Stimulated activated CD4-positive, alpha-beta T cell treated with anti-CD3 and anti-CD28 coated beads, Interleukin-12 subunit alpha, Interleukin-12 subunit beta, amount 100 ng/mL, for 4 hours (primary cell): ENCODE measurements at places on chromosomes 5 and 9.

DNA sequence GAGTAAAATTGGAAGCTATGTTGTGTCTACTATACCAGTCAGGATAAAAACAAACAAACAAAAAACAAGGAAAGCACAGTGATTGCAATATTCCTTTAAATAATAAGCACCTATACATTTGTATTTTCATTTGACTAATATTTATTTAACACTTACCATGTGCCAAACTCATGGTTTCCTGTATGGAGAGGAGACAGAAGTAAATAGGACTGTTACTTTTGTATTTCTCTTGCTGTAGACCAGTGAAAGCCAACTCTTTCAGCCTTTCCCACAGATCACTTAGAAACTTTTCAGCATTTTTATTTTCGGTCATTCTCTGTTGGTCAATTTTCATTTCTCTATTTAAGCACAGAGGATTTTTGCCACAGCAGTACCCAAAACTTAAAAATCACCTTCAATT is 4.5 kb downstream of the CMYA5 start:
- DNase-seq = no peak

GRCh38 chr5:43078956-43079355 is 38.8 kb upstream of the ANXA2R start:
- DNase-seq = no peak

DNA sequence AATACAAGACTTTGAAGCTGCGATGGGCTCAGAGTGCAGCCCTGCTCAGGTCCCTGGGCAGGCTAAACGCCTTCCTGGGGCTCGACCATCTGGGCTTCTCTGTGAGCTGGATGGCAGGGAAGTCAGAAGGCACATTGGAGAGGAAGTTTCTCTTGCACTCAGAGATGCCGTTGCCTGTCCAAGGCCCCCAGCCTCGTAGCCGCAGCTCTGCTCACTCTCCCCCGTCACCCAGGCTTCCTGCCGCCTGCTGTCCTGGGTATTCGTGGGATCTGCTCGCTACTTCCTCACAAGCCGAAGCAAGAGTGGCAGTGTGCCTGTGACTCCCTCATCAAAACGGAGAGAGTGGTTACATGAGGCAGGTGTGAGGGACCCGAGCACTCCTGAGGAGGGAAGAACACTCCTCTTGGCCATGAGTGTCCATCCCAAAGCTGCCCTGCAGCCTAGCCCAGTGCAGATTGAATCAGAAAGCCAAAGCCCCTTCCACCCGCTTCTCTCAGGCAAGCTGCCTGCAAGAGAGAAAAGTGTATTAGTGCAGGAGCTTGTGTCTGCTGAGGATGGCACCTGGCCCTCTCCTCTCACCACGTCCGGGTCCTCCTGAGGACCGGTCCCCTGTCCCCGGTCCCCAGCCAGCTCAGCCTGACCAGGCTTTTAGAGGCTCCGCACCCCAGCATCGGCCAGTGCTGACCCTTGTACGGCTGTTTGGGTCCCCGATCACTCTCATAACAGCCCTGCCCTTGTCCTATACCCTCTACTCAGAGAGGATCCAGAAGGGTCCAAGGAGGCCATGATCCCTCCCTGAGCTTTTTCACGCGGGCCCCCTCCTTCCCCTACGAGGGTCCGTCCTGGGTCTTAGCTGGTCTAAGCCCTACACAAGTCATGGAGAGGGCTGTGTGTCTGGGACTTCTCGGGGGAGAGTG is 7.3 kb downstream of the FCN2 start:
- DNase-seq = no peak

DNA sequence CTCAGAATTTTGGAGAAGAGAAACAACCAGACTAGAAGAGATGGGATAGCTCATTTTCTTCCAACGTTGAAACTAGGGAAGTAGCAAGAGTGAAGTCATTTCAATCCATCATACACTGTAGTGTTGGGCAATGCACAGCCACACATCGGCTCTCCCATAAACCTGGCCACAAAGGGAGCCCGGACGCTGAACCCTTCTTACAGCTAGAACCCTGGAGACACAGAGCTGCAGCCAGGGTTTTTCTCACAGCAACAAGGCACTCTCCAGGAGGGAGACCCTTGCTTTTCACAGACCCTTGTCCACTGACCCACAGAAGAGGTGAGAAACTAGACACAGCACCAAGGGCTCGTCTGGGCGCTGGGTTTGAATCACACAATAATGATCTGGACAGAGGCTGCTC is 101.4 kb upstream of the FSTL4 start:
- no peak for DNase-seq

DNA sequence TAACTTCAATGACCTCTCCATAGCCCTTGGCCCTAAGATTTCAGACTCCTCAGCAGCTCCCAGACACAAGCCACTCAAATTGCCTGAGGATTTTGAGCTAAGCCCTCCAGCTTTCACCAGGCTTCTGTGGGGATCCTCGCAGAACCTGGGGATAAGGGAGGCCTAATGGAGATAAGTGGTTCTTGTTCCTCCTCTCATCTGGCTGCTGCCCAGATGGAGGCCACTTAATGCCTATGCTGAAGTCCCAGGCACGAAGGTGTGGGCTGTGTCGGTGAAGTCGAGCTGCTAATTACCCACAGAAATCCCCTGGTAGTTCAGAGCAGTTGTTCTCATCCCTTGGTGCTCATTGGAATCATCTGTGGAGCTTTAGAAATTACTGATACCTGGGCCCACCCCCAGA is 10.3 kb upstream of the FAT2 start:
- no peak for DNase-seq

- DNase-seq = no peak
Measured at GRCh38 chr5:170161069-170161468, 55.4 kb downstream of the FOXI1 start.

DNA sequence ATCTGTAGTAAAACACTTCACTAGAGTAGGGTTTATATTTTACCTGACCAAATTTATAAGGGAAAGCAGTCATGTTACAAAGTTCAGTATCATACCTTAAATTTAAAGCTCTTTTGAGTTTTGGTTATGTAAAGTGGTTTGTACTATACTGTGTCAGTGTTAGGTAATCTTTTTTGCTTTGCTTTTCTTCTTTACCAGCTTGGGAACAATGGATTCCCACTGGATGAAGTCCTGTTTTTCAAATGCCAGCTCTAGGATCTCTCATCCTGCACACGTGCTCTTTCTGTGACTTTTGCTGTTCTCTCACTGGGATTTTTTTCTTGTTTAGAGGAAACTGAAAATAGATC is 15.9 kb downstream of the CYSTM1 start:
- no peak for DNase-seq

- no peak for DNase-seq
Measured at GRCh38 chr5:43627028-43627427, 24.0 kb downstream of the NNT start.

- no peak for DNase-seq
Measured at GRCh38 chr5:133075572-133076536, 24.0 kb downstream of the HSPA4 start.

- no peak for DNase-seq
Measured at GRCh38 chr5:92980491-92980890, 600.5 kb downstream of the NR2F1-AS1 start.

GRCh38 chr9:82922686-82923085 is 140.3 kb downstream of the RASEF start:
- DNase-seq = no peak

GRCh38 chr9:36163049-36163785 is 6.0 kb upstream of the CCIN start:
- no peak for DNase-seq

GRCh38 chr5:172455511-172456061 is 1.3 kb upstream of the SH3PXD2B start:
- no peak for DNase-seq

DNA sequence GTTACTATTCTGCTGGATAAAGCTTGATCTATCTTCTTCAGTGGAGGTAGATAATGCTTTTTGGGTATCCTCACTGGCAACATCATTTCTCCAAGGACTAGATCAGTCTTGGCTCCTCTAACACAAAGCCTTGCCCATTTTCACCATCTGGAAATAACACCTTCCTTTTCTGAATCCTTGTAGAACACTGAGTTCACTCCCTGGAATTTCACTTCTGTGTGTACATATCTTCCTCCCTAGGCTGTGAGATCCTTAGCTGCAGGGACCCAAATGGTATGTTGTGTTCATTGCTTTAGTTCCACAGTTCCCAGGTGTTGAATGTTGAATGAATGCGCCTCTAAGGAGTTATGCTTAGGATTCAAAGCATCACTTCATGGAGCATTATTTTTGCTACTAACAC is 16.7 kb upstream of the SLC36A1 start:
- no peak for DNase-seq

DNA sequence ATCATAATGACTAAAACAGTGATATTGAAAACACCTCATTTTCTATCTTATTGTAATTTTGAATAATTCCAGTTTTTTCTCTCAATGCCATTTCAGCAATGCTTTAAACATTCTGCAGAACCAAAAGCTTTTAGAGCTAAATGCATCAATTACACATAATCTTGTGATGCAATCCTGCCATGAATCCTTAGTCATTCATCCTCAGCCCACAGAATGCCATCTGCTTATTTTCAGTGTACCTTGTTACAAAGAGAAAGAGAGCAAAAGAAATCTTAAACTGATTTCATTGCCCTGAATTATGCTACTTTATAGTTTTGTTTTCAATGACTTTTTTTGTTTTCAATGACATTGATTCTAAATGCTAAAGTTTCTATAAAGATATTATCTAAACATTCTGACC is 1234.8 kb upstream of the C9orf72 start:
- DNase-seq = no peak

DNA sequence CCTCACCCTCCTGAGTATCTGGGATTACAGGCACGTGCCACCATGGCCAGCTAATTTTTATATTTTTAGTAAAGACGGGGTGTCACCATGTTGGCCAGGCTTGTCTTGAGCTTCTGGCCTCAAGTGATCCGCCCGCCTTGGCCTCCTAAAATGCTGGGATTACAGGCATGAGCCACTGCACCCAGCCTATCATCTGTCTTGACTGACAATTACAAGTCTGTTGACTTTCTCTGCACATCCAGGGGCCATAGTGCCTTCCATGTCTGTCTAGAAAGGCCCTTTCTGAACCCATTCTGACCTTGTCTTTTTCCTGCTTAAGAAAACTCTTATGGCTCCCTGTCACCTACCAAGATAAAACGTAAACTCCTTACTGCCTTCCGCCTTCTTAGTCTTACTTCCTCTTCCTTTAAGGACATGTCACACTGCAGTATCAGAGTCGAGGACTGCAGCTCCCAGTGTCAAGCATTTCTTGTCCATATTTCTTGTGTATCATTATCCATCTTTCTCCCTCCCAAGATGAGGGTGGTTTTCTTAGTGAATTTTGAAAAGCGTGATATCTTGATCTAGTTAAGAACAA is 49.9 kb upstream of the SHB start:
- no peak for DNase-seq

DNA sequence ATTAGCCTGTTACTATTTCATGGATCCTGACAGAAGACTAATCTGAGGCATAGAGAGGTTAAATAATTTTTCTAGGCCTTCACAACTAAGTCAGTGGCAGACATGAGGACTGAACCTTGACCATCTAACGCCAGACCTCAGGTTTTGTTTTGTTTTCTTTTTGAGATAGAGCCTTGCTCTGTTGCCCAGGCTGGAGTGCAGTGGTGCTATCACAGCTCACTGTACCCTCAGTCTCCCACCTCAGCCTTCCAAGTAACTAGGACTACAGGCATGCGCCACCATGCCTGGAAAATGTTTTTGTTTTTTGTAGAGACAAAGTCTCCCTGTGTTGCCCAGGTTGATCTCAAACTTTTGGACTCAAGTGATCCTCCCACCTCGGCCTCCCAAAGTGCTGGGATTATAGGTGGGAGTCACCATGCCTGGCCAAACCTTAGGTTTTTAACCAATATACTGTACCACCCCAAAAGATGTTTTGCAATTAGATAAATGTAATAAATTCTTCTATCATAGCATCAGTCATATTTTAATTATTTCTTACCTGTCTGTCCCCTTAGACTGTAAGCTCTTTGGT is 35.4 kb downstream of the ERCC6L2 start:
- DNase-seq = no peak

- no peak for DNase-seq
Measured at GRCh38 chr9:115262477-115262876, 144.5 kb upstream of the TNC start.

DNA sequence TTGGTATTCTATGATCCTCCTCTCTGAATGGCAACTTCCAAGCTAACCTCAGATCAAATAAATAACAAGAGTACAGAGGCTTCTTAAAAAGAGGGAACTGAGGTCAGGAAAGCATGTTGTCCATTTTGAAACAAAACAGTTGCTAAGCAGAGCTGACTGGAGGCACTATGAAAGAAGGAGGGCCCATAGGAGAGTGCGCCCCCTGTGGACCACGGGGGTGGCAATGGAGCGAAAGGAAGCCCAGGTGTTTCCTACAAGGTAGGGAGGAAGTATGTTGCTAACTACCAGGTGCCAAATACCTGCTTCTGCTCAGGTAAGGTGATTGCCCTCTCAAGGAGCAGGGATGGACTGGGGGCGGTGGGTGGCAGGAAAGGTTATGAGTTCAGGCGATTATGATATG is 101.8 kb upstream of the MAST4 start:
- DNase-seq = no peak

DNA sequence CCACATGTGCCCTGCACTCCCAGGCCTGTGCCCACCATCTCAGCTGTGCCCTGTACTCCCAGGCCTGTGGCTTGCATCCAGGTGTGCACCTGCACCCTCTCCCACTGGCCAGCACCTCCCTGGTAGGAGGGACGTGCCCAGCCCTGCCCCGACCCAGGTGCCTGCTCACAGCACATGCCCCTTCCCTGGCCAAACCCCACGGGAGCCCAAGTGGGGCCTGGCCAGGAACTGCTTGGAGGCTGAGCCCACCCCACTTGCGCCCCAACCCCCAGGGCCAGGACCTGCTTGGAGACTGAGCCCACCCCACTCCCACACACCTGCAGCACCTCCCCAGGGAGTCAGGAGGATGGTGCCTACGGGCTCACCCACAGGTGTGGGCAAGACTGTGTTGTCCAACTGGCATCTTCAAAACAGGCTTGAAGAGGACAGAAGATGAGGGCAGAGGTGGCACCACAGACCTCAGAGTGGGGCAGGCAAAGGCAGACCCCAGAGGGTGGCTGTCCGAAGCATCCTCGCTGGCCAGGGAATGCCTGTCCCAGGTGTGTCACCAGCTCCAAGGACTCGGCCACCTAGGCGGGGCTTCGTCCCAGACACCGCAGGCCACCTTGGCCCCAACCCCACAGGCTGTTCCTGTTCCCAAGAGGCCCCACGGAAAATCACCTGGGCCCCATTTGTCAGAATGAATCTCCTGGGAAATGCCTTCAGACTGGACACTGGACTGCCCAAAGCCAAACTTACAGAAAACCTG is 10.8 kb downstream of the ZDHHC11B start:
- no peak for DNase-seq
